Posterior cingulate gyrus (tissue), 11 donors: ENCODE measurements at places on chromosomes 12 and 14.

GRCh38 chr14:71267691-71268090 lies 360.4 kb downstream of the PCNX1 start:
- DNase-seq, result no peak

DNA sequence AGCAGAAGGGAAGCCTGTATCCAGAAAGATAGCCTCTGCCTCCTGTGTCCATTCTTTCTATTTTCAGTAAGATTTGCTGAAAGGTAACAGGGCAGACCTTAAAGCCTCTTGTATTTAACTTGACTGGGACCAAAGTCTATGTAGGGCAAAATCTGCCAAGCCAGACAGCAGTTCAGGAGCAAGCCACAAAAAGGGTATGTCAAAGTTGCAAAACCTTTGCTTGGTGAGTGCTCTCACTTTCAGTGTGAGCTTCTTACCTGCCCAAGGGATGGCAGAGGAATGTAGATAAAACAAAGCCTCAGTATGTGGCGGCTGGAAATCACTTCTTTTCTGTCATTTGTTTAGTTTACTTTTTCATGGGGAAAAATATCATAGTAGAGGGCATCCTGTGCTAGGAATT lies 63.1 kb downstream of the PLEKHG7 start:
- DNase-seq, result no peak

GRCh38 chr12:78087363-78087675 lies 256.6 kb downstream of the NAV3 start:
- no peak for DNase-seq

GRCh38 chr14:102164241-102164641 lies 24.5 kb downstream of the WDR20 start:
- DNase-seq, result no peak

DNA sequence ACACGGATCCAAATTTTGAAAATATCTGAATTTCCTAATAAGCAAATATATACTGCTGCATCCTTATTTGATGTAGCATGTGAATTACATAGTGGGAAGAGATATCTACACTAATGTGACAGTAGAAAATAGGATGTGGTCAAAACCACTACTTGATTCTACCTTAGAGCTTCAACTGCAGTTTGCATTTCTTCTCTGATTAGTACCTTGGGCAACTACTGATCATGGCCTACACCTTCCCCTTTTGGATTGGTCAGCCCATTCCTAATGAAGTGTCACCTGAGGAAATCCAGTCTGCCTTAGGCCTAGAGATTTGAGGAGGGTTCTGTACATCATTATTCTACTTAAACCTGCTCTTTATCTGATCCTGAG lies 10.7 kb downstream of the LLPH start:
- DNase-seq, result no peak

GRCh38 chr12:91357381-91357780 lies 174.8 kb upstream of the DCN start:
- no peak for DNase-seq

DNA sequence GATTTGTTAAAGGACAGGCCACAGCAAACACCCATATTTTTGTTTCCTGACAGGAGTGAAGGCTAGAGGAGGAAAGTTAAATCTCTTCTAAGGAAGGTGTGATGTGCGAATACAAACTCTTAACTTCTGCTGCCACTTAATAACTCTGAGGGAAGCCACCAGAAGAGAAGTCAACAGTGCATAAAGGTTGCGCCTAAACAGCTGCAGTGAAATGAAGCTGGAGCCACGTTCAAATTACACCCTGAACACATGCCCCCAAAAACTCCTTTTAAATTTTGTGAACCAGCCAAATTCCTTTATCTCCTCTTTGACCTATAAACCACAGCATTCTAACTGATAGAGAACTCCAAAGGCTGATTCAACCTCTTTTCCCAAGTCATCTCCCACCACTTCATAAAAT lies 22.4 kb downstream of the DENND5B start:
- no peak for DNase-seq

- no peak for DNase-seq
Observed at GRCh38 chr12:47251919-47252318, 172.2 kb upstream of the AMIGO2 start.
